Brain pericyte (primary cell): ENCODE measurements at places on chromosomes 16 and 17.

DNA sequence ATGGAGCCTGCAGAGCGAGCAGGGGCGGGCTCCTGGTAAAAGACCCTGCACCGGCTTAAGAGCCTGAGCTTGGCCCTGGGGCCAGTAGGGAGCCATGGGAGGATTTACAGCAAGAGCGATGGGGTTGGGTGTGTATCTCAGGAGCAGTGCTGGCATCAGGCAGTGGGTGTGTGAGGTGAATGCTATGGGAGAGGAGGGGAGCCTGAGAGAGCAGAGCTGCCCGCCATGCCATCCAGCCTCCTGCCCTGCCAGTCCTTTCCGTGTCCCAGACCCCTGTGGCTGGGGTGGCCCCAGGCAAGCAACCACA lies 23.3 kb downstream of the FAM83G start:
- no peak for DNase-seq

DNA sequence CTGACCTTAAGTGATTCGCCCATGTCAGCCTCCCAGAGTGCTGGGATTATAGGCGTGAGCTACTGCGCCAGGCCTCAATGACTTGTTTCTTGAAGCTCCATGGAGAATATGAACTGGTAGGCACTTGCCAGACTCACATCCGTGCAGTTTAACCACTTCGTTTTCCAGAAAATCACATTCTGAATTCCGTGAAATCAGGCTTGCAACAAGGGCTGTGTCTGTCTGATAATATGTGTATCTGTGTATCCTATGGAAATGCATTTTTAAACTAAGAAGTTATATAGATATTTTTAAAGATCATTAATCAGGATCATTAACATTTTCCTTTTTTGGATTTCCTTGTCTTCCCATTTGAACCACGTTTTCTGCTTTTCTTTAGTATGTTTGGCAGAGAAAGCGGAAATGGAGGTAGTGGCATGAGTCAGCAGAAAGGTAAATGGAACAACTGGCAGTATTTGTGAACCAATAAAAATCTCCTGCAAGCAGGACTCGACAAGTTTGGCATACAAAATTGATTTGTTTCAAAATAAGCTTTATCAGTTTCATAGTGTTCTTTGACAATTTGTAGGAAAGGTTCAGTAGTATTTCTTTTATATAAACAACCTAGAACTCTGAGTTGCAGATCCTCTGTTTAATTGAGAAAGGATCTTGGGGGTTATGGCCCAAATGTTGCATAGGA lies 33.0 kb downstream of the USP10 start:
- no peak for DNase-seq

GRCh38 chr16:87057951-87058560 lies 259.1 kb downstream of the C16orf95 start:
- no peak for DNase-seq

DNA sequence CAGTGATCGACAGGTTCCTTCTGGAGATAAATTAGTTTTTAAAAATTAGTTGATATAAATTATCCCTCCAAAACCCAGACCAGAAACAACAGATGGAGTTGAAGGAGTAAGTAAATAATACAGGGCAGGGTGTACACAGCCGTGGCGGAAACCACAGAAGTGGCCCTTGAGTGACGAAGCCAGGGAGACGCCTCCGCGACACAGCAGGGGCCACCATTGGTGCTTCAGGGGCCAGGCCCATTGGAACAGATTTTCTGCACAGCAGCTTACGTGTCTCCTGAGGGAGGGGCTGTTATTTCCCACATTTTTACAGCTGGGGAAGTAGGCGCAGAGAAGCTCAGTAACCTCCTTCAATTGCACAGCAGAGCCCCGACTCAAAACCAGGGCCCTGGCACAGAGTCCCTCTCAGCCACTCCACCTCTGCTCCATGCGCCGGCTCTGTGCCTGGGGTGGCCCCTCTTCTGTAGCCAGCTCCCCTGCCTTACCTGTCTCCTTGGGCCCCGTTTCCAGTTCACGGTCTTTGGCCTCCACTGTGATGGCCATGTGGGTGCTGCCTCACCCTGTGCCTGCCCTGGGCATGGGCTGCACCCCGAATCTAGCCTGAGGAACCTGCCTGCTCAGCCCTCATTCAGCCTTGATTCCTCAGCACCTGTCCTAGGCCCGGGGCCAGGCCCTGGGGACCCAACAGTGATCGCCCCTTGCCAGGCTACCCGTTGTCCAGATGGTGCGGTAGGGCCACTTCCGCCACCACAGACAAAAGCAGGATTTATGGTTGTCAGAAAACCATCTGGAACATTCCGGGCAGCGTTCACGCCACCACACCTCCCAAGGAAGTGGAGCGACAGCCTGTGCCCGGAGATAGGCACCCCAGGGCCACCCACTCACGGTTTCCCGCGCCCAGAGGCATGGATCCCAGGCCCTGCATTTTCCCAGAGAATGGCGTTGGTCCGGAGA lies 128.5 kb upstream of the GSE1 start:
- DNase-seq = no peak

DNA sequence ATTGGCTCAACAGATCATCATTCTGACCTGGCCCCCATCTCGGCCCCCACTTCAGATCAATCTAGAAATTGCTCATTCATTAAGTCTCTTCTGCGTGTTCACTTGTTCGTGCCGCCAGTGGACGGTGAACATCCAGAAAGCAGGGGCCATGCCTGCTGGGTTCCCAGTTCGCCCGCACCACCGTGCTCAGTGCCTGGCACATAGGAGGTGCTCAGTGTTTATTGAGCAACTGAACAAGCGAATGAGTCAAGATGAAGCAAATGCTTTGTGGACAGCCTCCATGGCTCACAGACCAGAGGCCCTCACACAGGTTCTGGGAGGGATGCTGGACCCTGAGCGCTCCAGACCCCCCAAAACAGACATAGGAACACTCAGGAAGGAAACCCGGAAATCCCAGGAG lies 13.9 kb downstream of the BEAN1 start:
- DNase-seq = no peak

DNA sequence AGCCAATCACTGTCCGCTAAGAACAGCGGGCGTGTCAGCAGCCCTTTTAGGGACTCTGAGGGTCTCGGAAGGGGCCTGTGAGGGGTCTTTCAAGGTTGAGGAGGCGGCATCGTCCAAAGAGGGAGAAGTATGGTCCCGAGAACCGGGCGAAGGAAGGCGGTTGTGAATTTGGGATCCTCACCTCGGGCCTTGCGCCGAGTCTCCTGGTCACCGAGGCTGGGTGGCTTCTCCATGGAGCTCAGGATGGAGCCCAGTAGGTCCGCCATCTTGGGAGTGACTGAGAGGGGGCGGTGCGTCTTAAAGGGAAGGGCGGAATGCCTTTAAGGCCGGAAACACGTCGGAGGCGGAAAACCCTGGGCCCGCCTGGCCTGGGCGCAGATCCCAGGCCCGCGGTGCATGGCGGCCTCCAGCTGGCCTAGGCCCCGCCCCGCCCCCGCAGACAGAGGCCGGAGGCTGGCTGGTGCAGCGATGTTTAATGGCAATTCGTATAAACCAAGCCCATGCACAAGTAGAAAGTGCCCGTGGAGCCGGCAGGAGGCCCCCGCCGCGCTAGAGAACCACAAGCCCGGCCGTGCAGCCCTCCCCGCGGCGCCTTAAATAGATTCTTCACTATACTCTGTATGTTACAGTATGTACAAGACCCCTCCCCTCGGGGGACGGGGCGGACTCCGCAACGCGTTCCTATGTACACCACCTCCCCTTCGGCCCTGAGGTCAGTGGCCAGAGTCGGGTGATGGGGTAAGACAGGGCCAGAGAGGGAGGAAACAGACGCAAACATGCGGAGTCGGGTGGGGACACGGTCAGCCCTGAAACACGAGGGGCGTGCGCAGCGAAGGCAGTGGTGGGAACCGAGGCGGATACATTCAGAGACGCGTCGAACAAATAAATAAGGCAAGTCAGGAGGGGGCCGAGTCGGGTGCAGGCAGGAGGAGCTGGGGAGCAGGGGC lies at the start of gene SPAG7:
Gene SPAG7 (minus strand): TSS at position 279 of the 947 bp plus-strand sequence. CDS start 13 bp downstream, at position 266.
- peak; percentile 98 for DNase-seq
